Left ventricle myocardium inferior (tissue), 1 donor: ENCODE measurements at places on chromosomes 16 and 17.

- no peak for DNase-seq
Observed at GRCh38 chr17:77353684-77354419, 213.1 kb downstream of the SEC14L1 start.

DNA sequence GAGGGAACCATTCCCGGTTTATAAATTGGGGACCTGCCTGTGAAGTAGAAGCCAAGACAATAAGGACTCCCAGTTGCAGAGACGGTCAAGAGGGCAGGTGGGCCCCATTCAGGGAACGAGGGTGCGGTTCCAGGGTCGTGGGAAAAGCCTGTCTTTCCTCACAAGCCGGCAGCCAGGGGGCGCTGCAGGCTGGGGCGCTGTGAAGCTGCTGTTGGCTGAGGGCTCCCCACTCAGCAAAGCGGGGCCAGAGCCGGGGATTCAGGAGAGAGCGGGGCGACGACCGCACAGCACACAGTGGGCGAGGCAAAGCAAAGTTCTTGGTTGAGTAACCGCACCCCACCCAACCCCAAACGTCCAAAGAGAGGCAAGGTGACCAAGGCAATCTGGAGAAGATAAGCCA is 24.9 kb downstream of the CDRT15 start:
- peak; percentile 32 for DNase-seq

GRCh38 chr16:78353640-78354275 is 254.3 kb downstream of the WWOX start:
- DNase-seq, result no peak

GRCh38 chr16:20711277-20711911 is 13.9 kb upstream of the ACSM1 start:
- DNase-seq, result no peak

DNA sequence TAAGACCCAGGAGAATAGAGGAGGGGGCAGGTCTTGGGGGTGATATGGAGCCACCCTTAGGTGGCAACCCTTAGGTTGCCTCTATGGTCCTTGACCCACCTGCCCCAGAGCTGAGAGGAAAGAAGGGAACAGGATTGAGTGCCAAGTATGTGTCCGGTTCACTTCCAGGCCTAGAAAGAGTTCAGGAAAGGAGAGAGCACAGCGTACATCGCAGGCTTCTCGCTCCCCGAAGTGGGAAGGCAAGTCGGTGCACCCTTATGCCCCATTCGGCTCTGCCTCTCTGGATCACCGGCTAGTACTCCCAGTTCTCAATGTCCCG is 631 bp downstream of the SP6 start:
- DNase-seq, result no peak

- DNase-seq, result no peak
Observed at GRCh38 chr16:58502217-58502921, 2.4 kb downstream of the NDRG4 start.

DNA sequence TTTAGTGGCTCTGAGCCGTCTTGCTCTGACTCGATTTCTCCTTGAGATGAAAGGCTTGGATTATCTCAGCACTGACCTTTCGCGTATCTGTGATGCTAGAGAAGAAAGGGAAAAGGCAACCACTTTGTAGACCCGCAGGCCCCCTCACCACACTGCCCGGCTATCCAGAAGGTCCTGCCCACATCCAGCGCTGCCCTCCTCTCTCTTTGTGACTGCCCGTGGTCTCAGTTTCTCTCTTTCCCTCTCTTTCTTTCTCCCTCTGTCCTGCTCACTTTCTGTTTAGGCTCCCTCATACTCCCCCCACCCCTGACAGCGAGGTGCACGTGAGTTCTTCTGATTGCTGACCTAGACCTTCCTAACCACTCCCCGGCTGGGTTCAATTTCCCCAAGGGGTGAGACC is 12.8 kb upstream of the TBX21 start:
- no peak for DNase-seq

- no peak for DNase-seq
Observed at GRCh38 chr17:42584880-42585279, 7.4 kb upstream of the PSMC3IP start.

DNA sequence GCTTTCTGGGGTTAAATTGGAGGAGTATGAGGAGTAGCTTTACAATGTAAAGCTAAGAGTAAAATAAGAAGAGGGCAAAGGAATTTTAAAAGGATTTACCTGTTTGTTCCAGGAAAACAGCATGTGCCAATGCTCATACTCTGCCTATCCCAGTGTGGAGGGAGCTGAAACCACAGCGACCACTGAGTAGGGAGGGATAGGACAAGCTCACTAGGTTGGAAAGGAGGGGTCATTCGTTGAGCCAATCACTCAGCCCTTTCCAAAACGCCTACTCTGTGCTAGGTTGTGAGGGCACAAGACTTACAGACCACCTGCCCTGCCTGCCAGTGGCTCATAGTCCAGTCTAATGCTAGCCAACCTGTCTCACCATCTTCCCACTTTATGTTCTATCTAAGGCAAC is 1.1 kb upstream of the DNAJC7 start:
- no peak for DNase-seq

DNA sequence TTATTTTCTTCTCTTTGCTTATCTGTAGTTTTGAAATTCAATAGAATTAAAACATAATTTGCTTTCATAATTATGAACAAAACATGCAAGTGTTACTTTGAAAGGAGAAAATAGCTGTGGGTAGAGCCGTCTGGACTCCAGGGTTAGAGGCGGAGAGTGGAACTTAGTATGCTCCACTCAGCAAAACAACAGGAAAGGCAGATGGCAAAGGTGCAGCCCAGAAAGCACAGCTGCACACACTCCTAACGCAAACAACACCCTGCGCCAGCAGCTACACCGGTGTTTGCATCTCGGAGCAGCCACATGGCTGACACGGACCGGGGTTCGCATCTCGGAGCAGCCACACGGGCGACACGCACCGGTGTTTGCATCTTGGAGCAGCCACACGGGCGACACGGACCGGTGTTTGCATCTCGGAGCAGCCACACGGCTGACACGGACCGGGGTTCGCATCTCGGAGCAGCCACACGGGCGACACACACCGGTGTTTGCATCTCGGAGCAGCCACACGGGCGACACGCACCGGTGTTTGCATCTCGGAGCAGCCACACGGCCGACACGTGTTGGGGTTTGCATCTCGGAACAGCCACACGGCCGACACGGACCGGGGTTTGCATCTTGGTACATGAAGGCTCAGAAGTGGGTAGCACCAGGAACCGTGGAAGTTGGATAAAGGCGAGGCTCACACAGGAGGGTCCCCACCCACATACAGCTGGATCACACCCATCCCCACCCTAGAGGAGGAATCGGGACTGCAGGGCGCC is 12.2 kb upstream of the CAPN15 start:
- no peak for DNase-seq
